ENCODE measurements at places on chromosomes 11 and 22. TPM values are rescaled to one million over a fixed set of nuclear protein-coding genes. Genes with fewer than 3 reads are reported as not detected.

DNA sequence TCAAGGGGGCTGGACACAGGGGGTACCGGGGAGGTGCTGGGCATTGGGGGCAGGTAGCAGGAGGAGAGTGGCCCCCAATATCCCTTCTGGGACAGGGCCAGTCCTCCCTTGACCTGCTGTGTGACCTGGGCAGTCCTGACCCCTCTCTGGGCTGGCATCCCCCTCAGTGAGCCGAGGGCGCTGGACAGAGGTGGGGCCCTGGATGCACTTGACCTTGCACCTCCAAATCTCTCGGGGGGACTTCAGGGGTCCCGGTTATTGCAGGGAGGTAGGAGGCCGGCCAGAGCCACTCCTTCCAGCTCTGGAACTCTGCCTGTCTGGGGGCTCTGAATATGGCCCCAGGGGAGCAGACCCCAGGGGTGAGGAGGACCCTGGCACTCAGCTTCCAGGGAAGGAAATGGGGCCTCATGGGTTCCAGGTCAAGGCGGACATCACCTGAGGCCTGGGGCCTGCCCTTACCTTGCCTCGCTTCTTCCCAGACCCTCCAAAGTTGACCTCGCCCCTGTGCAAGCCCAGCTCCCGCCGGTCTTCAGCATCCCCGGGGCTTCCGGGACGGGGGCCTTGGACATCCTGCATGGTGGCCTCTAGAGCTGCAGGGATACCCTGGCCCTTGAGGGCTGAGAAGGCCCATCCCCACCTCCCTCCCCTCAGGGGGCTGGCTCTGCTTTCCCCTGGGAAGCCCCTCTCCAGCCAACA lies 21.7 kb downstream of the TRPM5 start:
- no peaks in the 10 kb centered on the region for H3K4me1 ChIP-seq
- no peaks in the 10 kb centered on the region for H3K36me3 ChIP-seq
- no peak for DNase-seq
- no peaks in the 10 kb centered on the region for H3K27me3 ChIP-seq
- H3K27ac ChIP-seq, result no peak overlapping the region
- H3K4me3 ChIP-seq, result no peak overlapping the region

GRCh38 chr11:94840209-94840608 lies 72.1 kb downstream of the AMOTL1 start:
- no peak overlapping the region for H3K4me3 ChIP-seq
- H3K27me3 ChIP-seq, result no peaks in the 10 kb centered on the region
- DNase-seq, result no peak
- no peak overlapping the region for H3K27ac ChIP-seq
- H3K4me1 ChIP-seq, result no peaks in the 10 kb centered on the region
- H3K36me3 ChIP-seq, result peaks cover 2% of the 10 kb centered on the region

The SLC6A5 gene
- total RNA-seq, result not detected

GRCh38 chr22:40203572-40203971 lies 25.8 kb downstream of the TNRC6B start:
- H3K27me3 ChIP-seq, result no peaks in the 10 kb centered on the region
- H3K36me3 ChIP-seq, result peaks cover 9% of the 10 kb centered on the region
- H3K27ac ChIP-seq, result no peak overlapping the region
- no peak overlapping the region for H3K4me3 ChIP-seq

The ZNF195 gene
- 108 TPM for total RNA-seq

The CYP2R1 gene
- 10.3 TPM for total RNA-seq

The FKBP2 gene
- total RNA-seq, result 36.5 TPM

GRCh38 chr22:46202897-46203600 lies 47.0 kb downstream of the CDPF1 start:
- no peak overlapping the region for H3K27ac ChIP-seq
- peaks cover 3% of the 10 kb centered on the region for H3K4me1 ChIP-seq
- H3K4me3 ChIP-seq, result no peak overlapping the region
- H3K27me3 ChIP-seq, result no peaks in the 10 kb centered on the region
- peaks cover 22% of the 10 kb centered on the region for H3K36me3 ChIP-seq

- H3K27me3 ChIP-seq, result no peaks in the 10 kb centered on the region
- no peak overlapping the region for H3K27ac ChIP-seq
- no peaks in the 10 kb centered on the region for H3K36me3 ChIP-seq
- no peak for DNase-seq
Observed at GRCh38 chr11:112285841-112286311, 25.2 kb upstream of the PLET1 start.

DNA sequence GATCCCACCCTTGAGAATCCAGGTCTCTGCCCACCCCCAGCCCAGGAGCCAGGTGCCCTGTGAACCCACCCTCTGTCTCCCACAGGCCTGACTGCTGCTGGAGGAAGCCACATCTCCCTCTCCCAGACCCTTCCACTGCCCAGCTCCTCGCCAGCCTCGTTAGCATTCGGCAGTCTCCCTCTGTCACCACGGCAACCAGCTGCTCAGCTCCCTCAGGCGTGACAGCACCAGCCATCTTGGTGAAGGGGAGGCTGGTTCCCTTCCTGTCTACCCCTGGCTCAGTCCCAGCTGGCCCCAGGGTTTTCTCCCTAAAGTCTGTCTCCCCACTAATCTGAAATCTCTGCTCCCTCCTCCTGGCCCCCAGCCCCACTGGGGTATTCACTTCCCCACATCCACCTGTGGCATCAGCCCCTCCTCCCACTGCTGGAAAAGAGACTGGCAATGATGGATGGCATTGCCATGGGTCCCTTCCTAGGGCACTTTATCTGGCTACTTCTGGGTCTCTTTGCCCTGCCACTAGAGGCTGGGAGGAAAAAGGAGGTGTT lies 28.1 kb downstream of the NRXN2 start:
- H3K4me1 ChIP-seq, result no peaks in the 10 kb centered on the region
- H3K27ac ChIP-seq, result no peak overlapping the region
- no peaks in the 10 kb centered on the region for H3K27me3 ChIP-seq
- H3K4me3 ChIP-seq, result no peak overlapping the region
- H3K36me3 ChIP-seq, result no peaks in the 10 kb centered on the region
- DNase-seq, result peak; percentile 56

The DDI1 gene
- total RNA-seq, result not detected

GRCh38 chr11:17579451-17579850 lies 32.4 kb downstream of the OTOG start:
- DNase-seq, result peak; percentile 15
- H3K4me3 ChIP-seq, result no peak overlapping the region
- H3K27me3 ChIP-seq, result no peaks in the 10 kb centered on the region
- no peaks in the 10 kb centered on the region for H3K36me3 ChIP-seq

DNA sequence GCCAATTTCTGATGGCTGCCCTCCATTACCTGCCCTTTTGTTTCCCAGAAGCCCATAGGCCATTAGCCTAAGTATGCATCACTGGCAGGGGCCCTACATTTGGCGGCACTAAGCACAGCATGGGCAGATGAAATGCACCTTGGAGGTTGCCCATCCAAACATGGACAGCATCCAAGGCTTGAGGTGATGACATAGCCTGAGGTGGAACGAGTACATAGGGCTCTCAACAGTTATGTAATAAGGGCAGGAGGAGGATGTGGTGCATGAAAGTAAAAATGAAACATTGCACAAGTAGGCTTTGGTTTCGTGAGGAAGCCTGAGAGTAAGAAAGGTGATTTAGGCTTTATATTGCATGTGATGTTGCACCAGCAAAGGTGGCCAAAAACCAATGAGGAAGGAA lies 148.1 kb downstream of the FAM76B start:
- H3K27ac ChIP-seq, result no peak overlapping the region
- no peak overlapping the region for H3K4me3 ChIP-seq
- H3K4me1 ChIP-seq, result no peaks in the 10 kb centered on the region

GRCh38 chr11:59283311-59283710 lies 70.6 kb upstream of the MPEG1 start:
- H3K27ac ChIP-seq, result no peak overlapping the region
- H3K36me3 ChIP-seq, result peaks cover 4% of the 10 kb centered on the region
- no peak overlapping the region for H3K4me3 ChIP-seq
- H3K4me1 ChIP-seq, result no peaks in the 10 kb centered on the region
- no peaks in the 10 kb centered on the region for H3K27me3 ChIP-seq

DNA sequence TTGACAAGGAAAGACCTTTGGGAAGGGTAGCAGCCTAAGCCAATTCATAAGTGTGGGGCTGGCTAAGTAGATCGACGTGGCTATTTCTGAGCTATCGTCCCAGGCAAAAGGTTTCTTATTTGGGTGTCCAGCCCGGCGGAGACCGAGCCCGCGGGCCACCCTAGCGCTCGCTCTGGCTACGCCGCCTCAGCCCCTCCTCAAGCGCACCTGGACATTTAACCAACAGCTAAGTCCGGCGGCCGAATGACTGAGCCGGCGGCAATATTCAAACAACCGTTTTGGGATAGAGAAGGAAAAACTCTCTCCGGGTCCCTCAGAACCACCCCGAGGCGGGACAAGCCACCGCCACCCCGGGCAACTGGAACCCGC lies 457 bp downstream of the RNF141 start:
- H3K27me3 ChIP-seq, result no peaks in the 10 kb centered on the region
- peak overlapping the region; percentile 88 for H3K4me3 ChIP-seq
- H3K36me3 ChIP-seq, result no peaks in the 10 kb centered on the region
- H3K27ac ChIP-seq, result no peak overlapping the region

The TRPC6 gene
- 12.5 TPM for total RNA-seq

DNA sequence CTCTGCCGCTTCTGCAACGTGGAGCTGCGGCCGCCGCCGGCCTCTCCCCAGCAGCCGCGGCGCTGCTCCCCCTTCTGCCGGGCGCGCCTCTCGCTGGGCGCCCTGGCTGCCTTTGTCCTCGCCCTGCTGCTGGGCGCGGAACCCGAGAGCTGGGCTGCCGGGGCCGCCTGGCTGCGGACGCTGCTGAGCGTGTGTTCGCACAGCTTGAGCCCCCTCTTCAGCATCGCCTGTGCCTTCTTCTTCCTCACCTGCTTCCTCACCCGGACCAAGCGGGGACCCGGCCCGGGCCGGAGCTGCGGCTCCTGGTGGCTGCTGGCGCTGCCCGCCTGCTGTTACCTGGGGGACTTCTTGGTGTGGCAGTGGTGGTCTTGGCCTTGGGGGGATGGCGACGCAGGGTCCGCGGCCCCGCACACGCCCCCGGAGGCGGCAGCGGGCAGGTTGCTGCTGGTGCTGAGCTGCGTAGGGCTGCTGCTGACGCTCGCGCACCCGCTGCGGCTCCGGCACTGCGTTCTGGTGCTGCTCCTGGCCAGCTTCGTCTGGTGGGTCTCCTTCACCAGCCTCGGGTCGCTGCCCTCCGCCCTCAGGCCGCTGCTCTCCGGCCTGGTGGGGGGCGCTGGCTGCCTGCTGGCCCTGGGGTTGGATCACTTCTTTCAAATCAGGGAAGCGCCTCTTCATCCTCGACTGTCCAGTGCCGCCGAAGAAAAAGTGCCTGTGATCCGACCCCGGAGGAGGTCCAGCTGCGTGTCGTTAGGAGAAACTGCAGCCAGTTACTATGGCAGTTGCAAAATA lies 816 bp downstream of the PDE3B start:
- DNase-seq, result peak; percentile 63
- no peak overlapping the region for H3K27ac ChIP-seq
- 0 out of 2 replicates have a peak, but pooled peaks cover 2% of the 10 kb centered on the region for H3K4me1 ChIP-seq
- H3K27me3 ChIP-seq, result peaks cover 2% of the 10 kb centered on the region

DNA sequence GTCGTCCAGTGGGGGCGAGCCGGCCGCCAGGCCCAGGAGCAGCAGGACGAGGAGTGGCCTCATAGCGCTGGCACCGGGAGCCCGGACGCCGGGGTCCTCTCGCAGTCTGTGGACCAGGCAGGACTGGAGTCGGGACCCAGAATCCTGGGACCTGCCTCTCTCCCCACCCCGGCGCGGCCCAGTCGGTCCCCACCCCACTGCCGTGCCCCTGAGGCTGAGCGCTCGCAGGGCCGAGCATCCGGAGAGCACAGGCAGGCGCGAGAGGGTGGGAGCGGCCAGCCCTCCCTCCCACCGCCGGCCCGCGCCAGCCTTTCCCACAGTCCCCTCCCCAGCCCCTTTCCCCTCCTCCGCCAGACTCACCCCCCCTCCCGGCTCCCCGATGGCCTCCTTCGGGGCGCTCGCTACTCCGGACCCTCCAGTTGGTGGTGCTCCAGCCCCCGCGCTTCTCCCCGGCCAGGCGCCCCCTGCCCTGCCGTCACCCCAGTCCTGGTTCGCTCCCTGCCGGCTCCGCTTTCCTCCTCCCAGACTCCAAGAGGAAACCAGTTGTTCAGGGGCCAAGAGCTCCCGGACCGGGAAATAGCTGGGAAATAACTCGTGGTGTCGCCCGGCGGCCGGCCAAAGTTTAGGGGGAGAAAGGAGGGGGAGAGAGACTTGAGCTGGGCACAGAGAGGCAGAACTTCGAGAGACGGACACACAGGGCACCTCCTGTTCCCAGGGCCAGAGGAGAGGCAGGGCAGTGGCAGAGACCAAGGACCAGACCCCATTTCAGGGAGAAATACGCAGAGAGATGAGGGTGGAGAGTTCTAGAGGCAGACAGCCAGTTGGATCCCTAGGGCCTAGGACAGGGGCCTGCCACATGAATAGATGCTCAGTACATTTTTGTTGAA lies at the start of gene C1QTNF5:
C1QTNF5 (minus strand) TSS at position 549 of the 887 bp plus-strand sequence; CDS start at position 63, 486 bp downstream.
- H3K36me3 ChIP-seq, result peaks cover 15% of the 10 kb centered on the region
- peak within 1 kb of the TSS; percentile 71 for H3K4me3 ChIP-seq
- H3K27me3 ChIP-seq, result peaks cover 16% of the 10 kb centered on the region
- peak; percentile 52 for DNase-seq
- H3K4me1 ChIP-seq, result no peaks in the 10 kb centered on the region

Measured in H9 (cell line).